CD4-positive, alpha-beta T cell treated with Interleukin-1 beta for 1 hour (primary cell): ENCODE measurements at places on chromosomes 2 and 18.

DNA sequence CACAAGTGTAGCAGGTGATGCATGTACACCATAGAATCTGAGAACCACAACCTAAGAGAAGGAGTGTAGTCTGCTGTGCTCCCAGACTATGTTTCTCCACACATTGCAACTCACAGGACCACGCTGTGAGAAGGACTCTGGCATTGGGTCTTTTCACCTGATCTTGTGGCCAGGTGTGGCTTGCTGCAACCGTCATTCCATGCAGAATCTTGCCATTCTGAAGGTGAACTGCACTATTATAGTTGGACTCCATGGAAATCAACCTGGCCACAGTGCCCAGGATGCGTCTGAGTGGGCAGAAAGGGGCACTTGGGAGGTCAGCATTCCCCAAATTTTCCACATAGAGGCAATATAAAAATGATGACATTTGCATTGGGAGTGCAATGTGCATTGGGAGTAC, 122.2 kb downstream of the CAPN13 start:
- no peak for DNase-seq

DNA sequence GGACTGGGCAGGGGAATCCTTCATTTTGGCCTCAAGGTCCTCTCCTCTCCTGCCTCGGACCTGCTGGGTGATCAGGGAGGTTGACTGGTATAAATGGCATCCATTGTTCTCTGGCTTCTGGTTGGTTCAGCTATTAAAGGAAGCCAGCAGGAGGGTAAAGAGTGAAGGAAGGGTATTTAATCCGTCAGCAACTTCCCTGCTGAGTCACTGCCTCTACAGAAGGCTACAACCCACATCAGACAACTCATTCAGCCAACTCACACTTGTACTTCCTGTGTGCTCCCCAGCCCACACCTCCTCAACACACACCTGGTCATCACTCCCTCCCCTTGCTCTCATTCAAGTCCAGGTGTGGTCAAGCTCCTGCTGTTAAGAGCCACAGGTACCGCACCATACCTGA, 68.3 kb upstream of the MRPS9 start:
- no peak for DNase-seq

DNA sequence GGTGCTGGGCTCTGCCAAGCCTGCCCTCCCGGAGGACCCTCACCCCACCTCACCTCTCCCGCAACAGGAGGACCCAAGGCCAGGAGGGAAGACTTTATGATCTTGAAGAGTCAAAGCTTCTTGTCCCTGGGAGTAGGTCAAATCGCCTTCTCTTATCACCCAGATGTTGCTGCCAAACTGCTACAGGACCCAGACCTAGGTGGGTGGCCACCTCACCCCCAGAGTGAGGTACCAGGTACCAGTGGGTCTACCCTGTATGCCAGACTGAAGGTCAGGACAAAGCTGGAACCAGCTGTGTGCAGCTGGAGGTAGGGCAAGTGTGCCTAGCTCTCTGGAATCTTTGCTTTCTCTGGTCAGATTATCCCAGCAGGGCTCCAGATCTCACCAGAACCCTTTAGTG, 197.2 kb downstream of the ZFP36L2 start:
- no peak for DNase-seq

- DNase-seq, result no peak
Measured at GRCh38 chr2:126979039-126980003, 80.6 kb downstream of the TEX51 start.

DNA sequence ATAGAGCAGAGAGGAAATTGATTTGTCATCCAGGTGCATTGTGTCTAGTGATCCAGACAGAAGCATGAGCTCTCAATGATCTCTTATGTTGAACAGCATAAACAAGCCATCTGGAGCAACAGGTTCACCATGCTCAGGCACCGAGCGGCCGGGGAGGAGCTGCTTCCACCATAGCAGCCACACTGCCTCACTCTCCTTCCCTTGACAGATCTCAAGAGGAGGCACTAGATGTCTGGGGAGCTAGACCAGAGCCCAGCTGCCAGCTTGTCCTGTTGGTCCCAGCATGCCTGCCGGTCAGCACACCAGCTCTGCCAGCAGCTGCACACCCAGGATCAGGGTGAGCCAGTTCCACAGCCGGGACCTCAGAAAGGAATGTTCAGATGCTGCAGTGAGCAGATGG, 17.5 kb upstream of the LONRF2 start:
- no peak for DNase-seq

DNA sequence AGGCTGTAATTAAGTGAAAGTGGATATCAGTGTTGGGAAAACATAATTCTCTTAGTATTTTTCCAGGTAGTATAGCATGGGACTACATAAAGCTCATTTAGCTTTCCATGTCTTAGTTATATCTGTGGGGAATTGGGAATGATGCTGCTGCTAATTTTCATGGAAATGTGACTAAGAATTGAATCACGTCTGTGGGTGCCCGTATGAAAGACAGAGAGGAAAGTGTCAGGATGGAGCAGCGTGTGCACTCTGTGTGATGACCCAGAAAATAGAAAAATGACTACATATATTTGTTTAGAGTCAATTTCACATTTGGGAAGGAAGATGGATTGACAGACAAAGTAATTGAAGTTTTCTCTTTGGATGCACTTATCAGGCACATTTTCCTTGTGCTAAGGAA, 212.1 kb downstream of the PTPRM start:
- DNase-seq, result no peak

- DNase-seq, result no peak
Measured at GRCh38 chr2:20745924-20746555, 76.9 kb downstream of the LDAH start.

- DNase-seq, result no peak
Measured at GRCh38 chr2:142863485-142863961, 13.9 kb upstream of the KYNU start.

GRCh38 chr18:52060607-52061304, 279.2 kb upstream of the DCC start:
- DNase-seq, result no peak

DNA sequence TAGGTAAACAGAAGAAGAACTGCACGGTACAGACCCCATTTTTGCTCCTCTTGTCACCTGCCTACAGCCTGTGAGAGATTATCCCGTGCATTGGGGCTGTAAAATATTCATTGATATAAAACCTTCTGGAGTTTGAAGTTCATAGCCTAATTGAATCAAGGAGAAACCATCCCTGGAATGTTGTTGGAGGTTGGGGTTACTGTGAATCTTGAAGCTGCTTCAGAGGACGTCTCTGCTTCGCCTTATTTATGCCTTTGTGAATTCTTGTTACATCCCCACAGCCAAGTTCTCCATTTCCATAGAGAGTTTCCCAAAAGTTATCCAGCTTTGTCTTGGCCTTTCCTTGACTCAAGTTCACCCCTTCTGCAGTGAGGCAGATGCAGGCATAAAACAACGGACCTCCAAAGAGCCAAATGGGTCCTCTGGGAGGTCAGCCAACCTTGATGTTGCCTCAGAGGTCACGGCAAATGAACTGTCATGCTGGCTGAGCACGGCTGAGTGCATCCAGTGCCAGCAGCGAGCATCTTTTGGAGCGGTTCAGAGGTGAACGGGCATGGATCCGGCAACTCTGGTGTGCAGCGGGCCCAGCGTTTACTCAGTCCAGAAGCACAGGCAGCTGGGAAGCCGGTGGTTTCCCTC, 317.6 kb downstream of the PRKCE start:
- DNase-seq, result no peak
